Spleen (tissue), 13 donors: ENCODE measurements at places on chromosomes 3 and 15. TPM values are rescaled to one million over a fixed set of nuclear protein-coding genes. Genes with fewer than 3 reads are reported as not detected.

Gene ASB14
- not detected for total RNA-seq

Gene FOXL2NB
- total RNA-seq = not detected

Gene ERC2
- 0.27 TPM for total RNA-seq

Gene LRRC34
- total RNA-seq = 8.9 TPM

Gene C2CD4B
- total RNA-seq = not detected

Gene ALDH1L1
- total RNA-seq = not detected

Gene ACTRT3
- 0.79 TPM for total RNA-seq

Gene TIMMDC1
- total RNA-seq = 84.5 TPM

Gene FRMD5
- total RNA-seq = 0.43 TPM
